ENCODE measurements at places on chromosomes 1 and 21. TPM values are rescaled to one million over a fixed set of nuclear protein-coding genes. Genes with fewer than 3 reads are reported as not detected.
A peak's percentile ranks its signal among the peaks of the same experiment; 100 is the strongest.

- DNase-seq: peak; percentile 94
Observed at GRCh38 chr1:8396786-8397406, 79.0 kb downstream of the SLC45A1 start.

- DNase-seq: peak; percentile 44
Observed at GRCh38 chr1:115727706-115728249, 40.7 kb downstream of the CASQ2 start.

DNA sequence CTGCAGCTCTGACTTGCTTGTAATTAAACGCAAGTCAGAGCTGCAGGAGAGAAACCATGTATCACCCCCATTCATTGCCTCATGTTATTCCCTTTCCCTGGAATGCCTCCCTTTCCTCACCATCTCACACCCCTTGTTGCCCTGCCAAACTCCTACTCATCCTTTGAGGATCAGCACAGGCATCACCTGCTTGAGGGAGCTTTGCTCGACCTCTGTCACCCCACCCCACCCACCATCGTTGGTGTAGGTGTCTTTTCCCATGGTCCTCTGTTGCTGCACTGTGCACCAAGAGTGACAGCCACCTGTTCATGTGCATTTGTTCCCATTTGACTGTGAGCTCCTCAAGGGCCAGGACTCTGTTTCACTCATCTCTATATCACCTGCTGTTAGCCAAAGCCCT is 117.2 kb downstream of the PLPP3 start:
- no peak for DNase-seq

DNA sequence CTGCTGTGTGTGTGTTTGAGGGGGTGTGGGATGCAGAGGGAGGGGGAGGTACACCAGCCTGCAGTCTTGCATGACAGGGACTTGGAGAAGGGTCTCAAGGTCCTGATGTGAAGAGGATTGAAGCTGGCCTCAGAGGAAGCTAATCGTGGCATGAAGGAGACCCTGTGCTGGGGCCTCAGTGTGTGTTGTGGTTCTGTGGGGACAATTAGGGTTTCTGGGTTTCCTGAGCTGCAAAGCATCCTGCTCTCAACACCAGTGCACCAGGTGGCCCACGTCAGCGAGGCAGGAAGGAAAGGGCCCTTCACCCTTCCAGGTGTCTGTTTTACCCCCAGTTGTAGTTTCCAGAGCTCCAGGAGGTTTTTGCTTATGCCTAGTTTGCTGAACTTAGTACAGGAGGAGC is 52.8 kb downstream of the TENT5C start:
- DNase-seq: no peak

DNA sequence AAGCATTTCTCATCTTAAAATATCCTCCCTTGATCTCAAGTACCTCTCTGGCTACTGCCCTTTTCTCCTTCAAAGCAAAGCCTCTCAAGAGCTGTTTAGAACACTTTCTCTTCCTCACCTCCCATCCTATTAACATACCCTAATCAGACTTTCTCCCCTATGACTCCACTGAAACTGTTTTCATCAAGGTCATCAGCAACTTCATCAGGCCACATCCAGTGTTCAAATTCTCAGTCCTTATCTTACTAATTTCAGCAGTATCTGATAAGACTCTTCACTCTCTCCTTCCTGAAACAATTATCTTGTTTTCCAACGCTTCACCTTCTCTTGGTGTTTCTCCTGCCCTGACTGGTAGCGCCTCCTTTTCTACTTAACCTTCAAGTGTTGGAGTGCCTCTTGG is 1.5 kb upstream of the RAP1A start:
- no peak for DNase-seq

DNA sequence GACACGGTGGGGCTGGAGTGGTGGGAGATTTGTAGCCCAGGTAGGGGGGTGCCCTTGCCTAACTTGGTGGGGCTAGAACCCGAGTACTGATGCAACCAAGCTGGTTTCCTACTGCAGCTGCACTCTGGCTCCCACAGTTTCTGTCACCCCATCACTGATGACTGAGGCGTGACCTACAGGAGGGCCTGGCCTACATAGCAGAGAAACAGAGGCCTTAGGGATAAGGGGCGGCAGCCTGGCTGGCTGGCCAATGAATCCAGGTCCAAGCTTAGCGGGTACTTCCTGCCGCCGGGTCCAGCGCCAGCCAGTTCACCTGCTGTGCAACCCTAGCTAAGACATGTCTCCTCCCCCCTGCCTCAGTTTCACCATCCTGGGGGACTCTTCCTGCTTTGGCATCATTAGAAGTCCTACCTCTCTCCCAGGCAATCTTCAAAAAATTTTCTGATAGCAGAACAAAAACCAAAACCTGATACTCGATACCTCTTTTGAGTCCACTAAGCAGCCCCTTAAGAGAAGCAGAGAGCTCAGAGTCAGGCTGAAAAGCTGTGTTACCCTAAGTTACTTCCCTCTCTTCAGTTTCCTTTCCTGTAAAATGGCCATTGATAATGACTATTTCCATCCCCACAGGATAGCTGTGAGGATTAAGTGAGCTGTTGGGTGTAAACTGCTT is 27.3 kb upstream of the RNF19B start:
- DNase-seq: no peak

GRCh38 chr21:45713613-45714012 is 70.1 kb downstream of the PCBP3 start:
- DNase-seq: no peak

DNA sequence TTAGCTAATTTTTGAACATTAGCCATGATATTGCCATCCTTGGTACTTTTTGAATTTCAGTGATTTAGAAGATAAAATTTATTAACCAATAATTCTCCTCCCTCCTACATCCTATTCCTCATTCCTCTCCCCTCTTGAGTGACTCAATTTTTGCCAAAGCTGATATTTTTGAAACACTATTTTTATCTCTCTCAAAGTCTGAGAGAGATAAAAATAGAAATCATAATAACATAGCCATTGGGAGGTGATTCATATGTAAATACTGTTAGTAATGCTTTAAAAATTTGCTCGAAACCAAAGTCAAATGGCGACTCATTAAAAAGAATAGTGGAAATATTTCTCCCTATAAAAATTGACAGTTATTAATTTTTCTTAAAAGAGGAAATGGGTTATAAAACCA is 97.4 kb downstream of the PATJ start:
- DNase-seq: peak; percentile 49

- no peak for DNase-seq
Observed at GRCh38 chr21:38384238-38384560, 114.1 kb downstream of the ERG start.

- DNase-seq: no peak
Observed at GRCh38 chr1:200448034-200448762, 38.4 kb upstream of the ZNF281 start.

- DNase-seq: peak; percentile 96
Observed at GRCh38 chr1:225700164-225700821, 47.4 kb upstream of the ENAH start.

- DNase-seq: no peak
Observed at GRCh38 chr1:96520579-96520947, 201.0 kb upstream of the PTBP2 start.

DNA sequence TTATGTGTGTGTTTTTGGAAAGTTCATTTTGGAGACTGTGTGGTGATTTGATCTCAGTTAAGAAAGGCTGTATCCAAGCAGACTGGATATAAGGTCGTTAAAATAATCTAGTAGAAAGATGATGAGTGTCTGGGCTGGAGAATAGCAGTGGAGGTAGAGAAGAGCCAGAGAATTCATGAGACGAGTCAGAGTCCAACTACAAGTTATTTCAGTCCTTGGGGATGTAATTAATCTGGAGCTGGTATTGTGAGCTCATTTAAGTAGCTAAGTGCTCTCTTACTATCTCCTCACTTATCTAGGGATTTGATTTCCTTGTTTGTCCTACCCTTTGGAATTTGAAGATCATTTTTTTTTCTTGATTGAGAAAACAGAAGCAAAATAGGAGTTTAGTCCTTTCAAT is 1219.0 kb upstream of the ADGRL4 start:
- DNase-seq: no peak

DNA sequence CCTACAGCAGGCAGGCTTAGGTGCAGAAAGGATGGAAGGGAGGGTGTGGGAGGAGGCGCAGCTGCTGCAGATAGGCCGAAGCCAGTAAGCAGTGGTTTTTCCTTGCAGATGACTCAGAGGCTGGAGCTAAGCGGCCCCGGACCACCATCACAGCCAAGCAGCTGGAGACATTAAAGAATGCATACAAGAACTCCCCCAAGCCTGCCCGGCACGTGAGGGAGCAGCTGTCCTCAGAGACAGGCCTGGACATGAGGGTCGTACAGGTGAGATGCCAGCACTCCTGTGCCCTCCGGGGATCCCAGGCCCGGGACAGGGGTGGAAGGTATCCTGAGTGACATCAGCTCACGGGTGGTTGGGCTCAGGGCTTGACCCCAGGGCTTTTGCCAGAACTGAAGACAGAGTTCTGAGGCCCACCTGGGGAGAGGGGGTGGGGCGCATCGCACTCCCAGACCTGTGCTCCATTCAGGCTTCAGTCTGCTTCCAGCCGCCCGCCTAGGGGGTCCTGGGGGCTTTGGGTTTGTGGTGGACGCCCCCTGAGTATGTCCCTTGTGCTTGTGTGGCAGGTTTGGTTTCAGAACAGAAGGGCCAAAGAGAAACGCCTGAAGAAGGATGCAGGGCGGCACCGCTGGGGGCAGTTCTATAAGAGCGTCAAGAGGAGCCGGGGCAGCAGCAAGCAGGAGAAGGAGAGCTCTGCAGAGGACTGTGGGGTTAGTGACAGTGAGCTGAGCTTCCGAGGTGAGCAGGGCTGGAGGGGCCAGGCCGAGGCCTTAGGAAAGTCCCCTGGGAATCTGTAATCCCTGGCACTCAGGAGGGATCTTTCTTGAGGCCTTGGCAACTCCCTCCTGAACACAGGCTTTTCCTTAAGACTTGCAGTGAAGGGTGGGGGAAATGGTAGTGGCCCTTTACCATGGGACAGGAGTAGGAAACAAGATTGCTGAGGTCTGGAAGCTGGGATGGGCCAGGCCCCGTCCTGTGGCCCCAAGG is 41.5 kb downstream of the LHX4 start:
- DNase-seq: no peak

- DNase-seq: no peak
Observed at GRCh38 chr1:63913533-63913932, 139.7 kb downstream of the ROR1 start.

GRCh38 chr1:164772635-164773034 is 213.7 kb downstream of the PBX1 start:
- DNase-seq: peak; percentile 75

- no peak for DNase-seq
Observed at GRCh38 chr1:86339014-86339812, 56.9 kb downstream of the ODF2L start.

DNA sequence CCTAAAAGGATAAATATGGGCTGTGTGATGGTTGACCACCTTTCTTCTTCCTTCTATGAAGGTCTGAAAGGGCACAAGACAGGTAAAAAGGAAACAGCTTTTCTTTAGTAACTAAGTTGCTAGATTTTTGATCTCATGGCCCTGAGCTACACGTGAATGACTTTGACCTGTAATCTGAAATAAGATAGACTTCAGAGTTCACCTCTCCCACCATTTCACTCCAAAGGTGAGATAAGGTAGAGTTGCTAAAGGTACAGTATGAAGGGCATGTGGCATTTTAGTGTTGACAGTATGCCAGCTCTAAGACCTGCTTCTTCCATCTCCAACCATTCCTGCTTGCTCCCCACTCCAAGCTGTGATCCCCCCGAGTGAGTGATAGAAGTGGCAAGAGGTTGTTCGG is 25.8 kb upstream of the C8B start:
- DNase-seq: no peak

- no peak for DNase-seq
Observed at GRCh38 chr1:182235952-182236650, 155.5 kb downstream of the GLUL start.

- no peak for DNase-seq
Observed at GRCh38 chr1:29057700-29058099, 66.0 kb downstream of the TMEM200B start.

The DNALI1 gene
- polyA plus RNA-seq: 5.5 TPM

The URB1 gene
- 6.5 TPM for polyA plus RNA-seq

The MIB2 gene
- polyA plus RNA-seq: 23.1 TPM

The CLCA1 gene
- not detected for polyA plus RNA-seq

The TDRD10 gene
- polyA plus RNA-seq: not detected

The SHE gene
- not detected for polyA plus RNA-seq

The ITLN2 gene
- polyA plus RNA-seq: not detected

The CFHR3 gene
- polyA plus RNA-seq: not detected

The AXDND1 gene
- polyA plus RNA-seq: 0.27 TPM
